Stimulated activated CD4-positive, alpha-beta T cell treated with anti-CD3 and anti-CD28 coated beads, Interleukin-15, amount 100 ng/mL, for 1 hour (primary cell): ENCODE measurements at places on chromosomes 3 and 15.

GRCh38 chr3:117118604-117119003, 409.0 kb downstream of the TUSC7 start:
- no peak for DNase-seq

GRCh38 chr3:168678730-168679129, 583.0 kb upstream of the GOLIM4 start:
- no peak for DNase-seq

GRCh38 chr3:4474683-4475490, 7.8 kb upstream of the SUMF1 start:
- DNase-seq: no peak

GRCh38 chr3:143010024-143010423, 8.7 kb downstream of the U2SURP start:
- no peak for DNase-seq

DNA sequence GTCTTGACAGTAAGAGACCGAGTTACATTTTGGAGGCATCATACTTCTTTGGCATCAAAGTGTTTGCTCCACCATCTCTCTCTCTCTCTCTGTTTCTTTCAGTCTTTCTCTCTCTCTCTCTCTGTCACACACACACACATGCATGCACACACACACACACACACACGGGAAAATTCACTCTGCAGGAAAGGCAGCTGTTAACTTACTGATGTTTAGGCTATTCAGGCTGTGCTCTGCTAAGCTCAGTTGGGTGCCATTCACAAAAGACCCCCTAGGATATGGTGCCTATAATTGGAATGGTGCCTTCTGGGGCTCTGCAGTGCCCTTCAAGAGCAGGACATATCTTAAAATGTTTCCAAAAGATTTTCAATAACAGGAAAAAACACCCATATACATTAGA, 78.2 kb downstream of the KCNH8 start:
- no peak for DNase-seq

GRCh38 chr3:119018690-119019463, 15.8 kb downstream of the IGSF11 start:
- no peak for DNase-seq
